HFFc6 (cell line): ENCODE measurements at places on chromosomes 2 and 18.

GRCh38 chr2:106028192-106028591 is 165.9 kb downstream of the UXS1 start:
- no peak for DNase-seq

DNA sequence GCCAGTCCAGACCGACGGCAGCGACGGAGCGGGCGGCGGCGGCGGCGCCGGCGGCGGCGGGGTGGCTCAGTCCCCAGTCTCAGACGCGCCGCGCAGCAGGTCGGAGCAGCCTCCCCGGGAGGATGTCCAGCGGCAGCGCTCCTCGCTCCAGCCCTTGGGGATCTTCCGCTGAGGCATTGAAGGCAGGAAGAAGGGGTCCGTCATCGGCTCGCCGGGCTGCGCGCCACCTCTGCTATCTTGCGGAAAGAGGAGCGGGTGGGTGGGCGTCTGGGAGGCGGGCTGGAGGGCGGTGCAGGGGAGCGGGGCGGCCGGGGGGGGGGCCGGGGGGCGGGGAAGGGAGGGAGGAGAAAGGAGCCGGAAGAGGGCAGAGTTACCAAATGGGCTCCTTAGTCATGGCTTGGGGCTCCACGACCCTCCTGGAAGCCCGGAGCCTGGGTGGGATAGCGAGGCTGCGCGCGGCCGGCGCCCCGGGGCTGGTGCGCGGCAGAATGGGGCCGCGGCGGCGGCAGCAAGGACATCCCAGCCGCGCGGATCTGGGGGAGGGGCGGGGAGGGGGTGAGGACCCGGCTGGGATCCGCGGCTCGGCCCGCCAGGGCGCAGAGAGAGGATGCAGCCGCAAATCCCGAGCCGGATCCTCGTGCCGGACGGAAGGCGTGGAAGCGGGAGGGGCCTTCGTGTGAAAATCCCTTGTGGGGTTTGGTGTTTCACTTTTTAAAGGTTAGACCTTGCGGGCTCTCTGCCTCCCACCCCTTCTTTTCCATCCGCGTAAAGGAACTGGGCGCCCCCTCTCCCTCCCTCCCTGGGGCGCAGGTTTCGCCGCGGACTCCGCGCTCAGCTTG is at the start of gene NETO1:
TSS of gene NETO1 (minus strand) at position 242 of the 839 bp plus-strand sequence. CDS start 696 bp downstream, outside the sequence.
- DNase-seq = no peak

DNA sequence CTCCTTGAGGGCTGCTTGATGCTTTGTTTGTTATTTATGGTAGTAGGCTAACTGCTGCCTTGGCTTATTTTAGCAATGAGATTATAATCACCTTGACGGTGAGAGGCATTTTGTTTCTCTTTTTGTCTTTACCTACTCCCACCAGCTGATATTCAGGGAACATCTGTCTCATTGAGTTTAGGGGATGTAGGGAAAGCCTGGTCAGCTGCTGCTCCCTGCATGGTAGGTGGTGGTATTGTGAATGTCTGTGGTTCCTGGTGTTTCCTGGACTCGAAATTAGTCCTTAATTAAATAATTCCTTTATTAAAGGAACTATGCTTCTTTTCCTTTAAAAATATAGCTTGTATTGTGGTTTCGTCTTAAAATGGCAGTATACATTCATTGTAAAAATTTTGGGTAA is 77.8 kb downstream of the ADAM23 start:
- DNase-seq = no peak

DNA sequence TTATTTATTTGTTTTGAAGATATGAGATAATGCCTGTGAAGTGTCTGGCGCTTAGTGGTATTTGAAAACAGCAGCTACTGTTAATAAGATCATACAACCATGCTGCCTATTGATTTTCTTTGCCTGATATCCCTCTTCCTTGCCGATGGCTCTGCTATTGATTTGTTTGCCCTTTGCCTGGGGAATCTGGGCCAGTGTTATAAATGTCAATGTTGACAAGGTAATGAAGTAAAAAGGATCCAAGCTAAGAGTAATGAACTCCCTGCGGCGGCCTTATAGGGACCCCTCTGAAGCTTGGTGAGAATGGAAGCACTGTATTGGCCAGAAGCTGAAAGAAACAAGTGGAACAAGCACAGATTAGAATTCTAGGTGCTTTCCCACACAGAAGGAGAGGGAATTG is 854.6 kb downstream of the CNTNAP5 start:
- no peak for DNase-seq

DNA sequence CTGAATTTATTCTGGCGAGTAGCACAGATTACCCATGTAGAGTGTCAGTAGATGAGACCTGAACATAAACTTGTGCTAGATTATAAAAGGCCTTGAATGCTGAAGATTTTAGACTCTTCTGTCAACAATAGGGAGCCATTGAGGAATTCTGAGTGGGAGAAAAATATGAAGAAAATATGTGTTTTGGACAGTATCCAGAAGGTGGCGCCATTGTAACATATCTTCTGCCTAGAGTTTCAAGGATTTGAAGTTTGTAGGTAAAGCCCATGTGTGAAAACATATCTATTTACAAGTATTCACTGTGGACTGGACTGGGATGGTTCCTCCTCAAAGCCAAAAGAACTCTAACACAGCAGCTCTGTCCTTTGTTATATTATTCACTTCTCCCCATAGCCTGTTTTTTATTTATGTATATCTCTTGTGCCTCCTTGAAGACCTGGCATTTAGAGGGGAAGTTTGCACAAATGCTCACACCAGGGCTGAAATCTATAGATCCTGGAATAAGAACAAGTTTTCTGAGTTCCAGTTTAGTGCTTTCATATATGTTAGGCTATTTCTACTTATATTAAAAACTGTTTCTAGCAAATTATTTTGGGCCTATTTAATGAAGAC is 124.9 kb downstream of the RDH14 start:
- DNase-seq = peak; percentile 68

- DNase-seq = peak; percentile 65
Measured at GRCh38 chr2:237298151-237299118, 115.5 kb downstream of the COL6A3 start.
